Activated CD8-positive, alpha-beta memory T cell treated with anti-CD3 and anti-CD28 coated beads for 1 hour (primary cell): ENCODE measurements at places on chromosomes 13 and 19.

DNA sequence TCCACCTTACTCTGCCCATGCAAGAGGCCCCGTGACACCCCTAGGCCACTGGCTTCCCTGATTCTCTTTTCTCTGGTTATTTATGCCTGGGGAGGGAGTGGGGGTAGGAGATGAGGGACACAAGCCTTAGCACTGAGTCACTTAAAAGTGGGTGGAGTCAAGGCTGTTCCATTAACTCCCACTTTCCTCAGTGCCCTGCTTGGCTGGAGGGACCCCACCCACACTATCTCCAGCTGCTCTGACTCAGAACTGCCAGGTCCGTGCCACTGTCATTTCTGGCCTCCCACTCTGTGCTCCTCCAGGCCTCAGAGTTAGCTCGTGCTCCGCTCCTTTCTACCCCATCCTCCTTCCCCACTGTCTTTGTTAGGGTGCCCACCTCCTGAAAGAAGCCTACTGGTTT lies 113.4 kb upstream of the UQCRFS1 start:
- DNase-seq: no peak

DNA sequence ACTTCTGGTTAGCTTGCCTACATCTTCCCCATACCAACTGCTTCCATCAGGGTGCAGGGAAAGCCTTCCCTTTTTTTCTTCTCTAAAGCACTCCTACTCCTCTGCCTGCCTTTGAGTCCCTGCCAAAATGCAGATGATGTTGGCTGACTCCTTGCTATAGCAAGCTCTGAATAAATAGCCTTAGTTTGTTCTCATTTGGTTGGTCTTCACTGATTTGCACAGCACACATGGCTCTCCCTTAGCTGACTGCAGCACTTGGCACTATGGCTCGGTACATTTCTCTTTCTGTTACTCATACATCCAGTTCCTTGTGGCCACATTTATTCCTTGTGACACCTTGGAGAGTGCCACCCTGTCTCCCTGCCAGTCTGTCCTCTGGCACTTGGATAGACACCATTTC lies 249.8 kb downstream of the DCLK1 start:
- DNase-seq: no peak

- DNase-seq: no peak
These were observed 53.5 kb upstream of the ALOX5AP start for GRCh38 chr13:30681843-30682242.

DNA sequence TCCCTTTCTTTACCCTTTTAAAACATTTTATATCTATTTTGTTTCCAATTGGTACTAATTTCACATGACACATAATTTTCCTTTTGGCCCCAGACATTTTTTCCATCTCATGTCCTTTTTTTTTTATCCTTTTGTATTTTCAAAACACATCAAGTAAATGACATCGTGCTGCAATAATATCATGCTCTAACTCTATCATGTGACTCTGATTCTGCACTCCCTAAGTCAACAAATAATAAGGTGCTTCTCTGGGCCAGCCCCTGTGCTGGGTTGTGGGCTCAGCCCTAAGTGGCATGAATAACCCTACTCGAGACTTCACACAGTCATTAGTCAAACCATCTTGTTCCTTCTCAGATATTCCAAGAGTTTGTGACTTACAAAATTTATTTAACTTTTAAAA lies 21.7 kb downstream of the NALCN start:
- DNase-seq: no peak

DNA sequence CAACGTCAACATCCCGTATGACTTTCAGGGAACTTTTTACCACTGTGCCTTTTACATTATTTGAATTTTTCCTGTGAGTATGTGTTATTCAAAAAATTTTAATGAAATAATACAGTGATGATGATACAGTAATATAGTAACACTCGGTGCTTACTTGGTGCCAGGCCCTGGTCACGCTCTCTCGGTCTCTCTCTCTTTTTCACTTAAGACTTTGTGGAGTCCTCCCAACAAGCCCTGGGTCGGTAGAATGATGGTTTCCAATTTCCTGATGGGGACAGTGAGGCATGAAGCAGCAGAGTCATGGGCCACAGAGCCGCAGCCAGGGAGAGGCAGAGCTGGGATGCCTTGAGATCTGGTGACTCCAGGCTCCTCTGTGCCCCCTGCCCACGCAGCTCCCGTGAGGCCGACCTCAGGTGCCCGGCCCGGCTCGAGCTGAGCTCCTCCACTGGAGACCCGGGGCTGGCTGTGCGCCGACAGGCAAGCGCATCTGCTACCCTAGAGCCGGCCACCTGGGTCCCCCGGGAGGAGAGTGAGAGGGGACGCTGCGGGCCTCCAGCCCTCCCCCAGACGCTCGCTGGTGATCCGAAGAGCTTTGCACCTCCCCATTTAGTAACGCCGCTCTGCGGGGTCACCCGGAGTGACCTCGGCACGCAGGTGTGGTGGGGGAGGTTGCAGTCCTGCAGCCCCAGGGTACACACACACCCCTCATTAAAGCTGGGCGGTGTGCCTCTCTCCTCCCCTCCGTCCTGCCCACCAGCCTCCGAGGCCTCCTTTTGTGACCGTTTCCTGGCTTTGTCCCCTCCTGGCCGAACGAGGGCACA lies 4.4 kb upstream of the SBK3 start:
- DNase-seq: no peak

DNA sequence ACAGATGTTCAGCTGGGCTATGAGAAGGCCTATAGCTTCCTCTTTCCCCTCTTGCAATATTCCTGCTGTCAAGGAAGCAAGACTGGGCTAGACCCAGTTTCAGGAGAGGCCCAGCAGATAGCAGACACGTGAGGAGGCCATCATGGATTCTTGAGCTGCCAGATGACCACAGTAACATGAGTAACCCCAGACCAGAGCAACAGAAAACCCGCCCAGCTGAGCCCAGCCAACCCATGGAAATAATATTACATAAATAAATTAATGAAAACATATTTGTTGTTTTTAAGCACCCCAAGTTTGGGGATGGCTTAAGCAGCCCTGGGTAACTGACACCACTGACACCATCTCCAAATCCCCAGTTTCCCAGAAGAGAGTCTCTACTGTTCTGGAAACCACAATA lies 50.2 kb upstream of the PDCD5 start:
- no peak for DNase-seq

GRCh38 chr19:52234406-52234805 lies 35.0 kb upstream of the ZNF766 start:
- DNase-seq: no peak

DNA sequence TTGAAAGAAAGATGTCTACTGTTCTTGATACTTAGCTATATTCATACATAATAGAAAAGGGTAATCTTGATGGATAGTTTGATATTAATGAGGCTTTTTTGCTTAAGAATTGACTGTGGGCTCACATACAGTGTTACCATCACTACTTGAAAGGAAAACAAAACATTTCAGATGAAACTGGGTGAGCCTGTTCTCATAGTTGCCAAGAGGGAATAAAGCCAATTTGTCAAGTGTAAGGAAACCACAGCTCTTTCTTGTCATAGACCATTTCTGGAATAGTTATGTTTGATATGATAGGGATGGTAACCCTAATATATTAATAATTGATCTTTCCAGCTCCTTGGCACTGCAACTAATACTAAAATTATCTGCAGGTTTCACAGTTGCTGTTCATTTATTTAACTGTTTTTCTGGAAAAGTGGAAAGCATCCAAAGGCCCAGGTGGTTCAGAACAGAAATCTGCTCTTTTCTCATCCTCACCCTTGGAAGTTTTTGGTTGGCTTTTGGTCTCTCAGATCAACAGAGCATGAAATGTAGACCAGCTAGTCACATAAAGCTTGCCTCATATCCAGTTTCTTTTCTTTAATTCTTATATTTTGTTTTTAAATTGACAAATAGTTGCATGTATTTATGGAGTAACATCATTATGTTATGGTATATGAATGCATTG lies 43.2 kb downstream of the ARHGEF7 start:
- no peak for DNase-seq

DNA sequence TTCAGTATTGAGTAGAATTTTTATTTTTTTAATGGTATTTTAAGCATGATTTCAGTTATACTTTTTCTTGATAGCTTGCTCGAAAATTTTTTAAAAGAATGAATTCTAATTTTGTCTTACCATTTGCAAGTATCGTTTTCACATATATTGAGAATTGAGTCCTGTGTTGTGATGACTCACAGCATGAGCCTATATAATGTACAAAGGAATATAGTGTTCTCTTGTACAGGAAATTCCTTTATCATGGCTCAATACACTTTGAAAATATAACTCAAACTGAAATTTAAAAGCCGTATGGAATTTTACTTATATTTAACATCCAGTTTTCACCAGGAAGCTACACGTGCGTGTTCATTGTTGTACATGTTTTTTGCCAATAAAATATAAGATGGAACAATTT lies 161.1 kb upstream of the TMTC4 start:
- no peak for DNase-seq

DNA sequence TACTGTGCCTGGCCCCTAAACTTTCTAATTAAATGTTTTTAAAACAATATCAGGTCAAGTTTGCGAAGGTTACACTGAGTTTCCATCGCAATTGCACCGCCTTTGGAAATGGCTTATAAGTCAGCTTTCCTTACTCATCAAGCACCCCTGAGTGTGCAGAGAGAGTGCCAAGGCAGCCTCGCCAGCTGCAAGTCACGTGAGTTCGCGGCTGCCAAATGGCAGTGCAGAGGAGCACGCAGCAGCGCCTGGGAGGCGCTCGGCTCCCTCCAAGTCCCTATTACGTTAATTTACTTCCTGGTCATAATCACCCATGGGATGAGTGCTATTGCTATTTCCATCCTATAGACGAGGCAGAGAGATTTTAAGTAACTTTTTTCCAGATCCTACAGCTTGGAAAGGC lies 319.6 kb downstream of the TEX29 start:
- no peak for DNase-seq

- no peak for DNase-seq
These were observed 8.9 kb upstream of the FARP1 start for GRCh38 chr13:98133946-98134345.

- DNase-seq: no peak
These were observed 5.1 kb downstream of the UBAC2 start for GRCh38 chr13:99205621-99206220.

GRCh38 chr13:20114066-20114610 lies 46.7 kb downstream of the GJA3 start:
- DNase-seq: no peak

- no peak for DNase-seq
These were observed 754 bp downstream of the RNF6 start for GRCh38 chr13:26221399-26221720.

- DNase-seq: no peak
These were observed 236.0 kb downstream of the PCDH9 start for GRCh38 chr13:66994097-66994496.

DNA sequence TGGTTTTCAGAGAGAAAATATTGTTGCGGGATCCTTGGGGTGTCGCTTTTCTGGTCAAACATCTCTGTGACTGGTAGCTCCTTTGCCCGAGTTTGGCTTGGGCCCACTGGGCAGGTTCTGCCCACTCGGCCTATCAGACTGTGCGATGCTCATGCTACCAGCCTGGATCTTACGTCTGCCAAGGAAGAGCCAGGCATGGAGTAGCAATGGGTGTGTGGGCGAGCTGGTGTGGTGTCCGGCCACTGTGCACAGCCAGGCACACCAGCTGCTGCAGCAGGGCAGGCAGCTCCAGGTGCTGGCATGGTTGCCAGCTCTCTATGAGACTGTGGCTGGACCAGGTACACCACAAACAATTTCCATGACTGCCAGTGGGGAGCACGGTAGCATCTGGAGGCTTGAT lies 1351.8 kb upstream of the PCDH20 start:
- no peak for DNase-seq

DNA sequence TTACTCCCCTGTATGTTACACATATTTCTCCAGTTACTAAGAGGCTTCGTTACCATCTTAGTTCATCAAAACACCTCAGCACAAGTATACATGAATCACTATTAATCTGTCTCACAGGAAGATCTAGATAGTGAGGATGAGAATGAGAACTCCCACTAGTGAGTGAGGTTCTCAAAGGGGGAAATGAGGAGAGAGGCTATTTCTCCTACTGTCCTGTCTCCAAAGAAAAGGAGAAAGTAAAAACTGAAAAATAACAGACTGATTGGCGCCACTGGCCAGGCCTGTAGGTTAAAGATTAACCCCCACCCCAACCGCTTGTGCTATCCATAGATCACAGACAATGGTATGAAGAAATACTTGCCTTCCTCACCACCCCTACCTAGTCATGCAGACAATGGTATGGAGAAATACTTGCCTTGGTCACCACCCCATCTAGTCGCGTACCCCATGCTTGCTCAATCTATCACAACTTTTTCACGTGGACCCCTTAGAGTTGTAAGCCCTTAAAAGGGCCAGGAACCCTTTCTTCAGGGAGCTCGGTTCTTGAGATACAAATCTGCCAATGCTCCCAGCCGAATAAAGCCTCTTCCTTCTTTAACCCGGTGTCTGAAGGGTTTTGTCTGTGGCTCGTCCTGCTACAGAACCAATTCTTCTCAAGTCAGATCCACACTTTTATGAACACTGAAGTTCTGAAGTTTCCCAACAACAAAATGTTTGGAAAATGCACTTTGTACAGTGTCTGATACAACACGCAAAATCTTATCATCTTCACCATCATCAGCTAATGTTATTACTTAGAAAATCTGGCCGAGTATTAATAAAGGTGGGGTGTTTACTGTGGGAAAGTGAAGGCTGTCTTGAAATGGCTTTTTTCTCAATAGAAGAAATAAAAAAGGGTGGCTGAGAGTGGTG lies 598.1 kb downstream of the UQCRFS1 start:
- DNase-seq: no peak

GRCh38 chr13:26697069-26697955 lies 63.3 kb downstream of the GPR12 start:
- no peak for DNase-seq

GRCh38 chr19:16943942-16944625 lies 55.3 kb downstream of the F2RL3 start:
- no peak for DNase-seq

GRCh38 chr13:33260168-33261098 lies 25.1 kb downstream of the STARD13 start:
- no peak for DNase-seq

DNA sequence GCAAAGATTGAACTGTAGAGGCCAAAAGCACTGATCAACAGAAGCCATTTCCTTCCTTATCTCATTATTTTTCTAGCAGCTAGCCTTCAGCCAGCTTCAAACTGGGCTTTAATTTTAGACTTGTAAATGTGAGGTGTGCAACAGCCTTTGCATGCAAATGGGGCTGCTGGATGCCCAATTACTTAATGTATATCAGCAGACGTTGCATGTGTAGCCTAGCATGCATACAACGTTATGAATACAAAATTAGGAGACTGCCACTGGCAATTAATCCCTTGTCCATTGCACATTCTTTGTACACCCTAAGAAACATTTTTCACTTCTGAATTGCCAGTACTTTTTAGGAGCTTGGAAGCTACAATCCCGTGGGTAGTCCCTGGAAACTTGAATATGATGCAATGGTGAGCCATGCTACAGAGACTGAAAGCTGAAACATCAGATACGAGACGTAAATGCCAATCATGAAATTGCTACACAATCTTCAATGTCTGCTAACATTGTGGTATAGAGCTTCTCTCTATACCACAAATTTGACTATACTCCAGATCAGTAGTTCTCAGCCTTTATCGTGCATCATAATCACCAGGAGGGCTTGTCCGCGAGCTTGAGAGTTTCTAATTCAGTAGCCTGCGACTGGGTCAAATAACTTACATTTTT lies 20.2 kb downstream of the EPSTI1 start:
- DNase-seq: no peak

GRCh38 chr19:55249841-55250240 lies 9.0 kb downstream of the PPP6R1 start:
- no peak for DNase-seq
